Kasumi-1 (cell line): ENCODE measurements at places on chromosomes 4 and X.

GRCh38 chrX:138877746-138878145 is 166.2 kb upstream of the FGF13 start:
- no peak for DNase-seq

GRCh38 chrX:38112566-38112965 is 106.2 kb downstream of the SYTL5 start:
- DNase-seq, result no peak

- no peak for DNase-seq
Measured at GRCh38 chr4:111228874-111229273, 606.0 kb upstream of the PITX2 start.

- DNase-seq, result no peak
Measured at GRCh38 chr4:156946516-156947424, 24.8 kb downstream of the PDGFC start.

GRCh38 chr4:55329012-55329411 is 17.0 kb upstream of the SRD5A3 start:
- no peak for DNase-seq
